ENCODE measurements at places on chromosomes 1 and 21.

DNA sequence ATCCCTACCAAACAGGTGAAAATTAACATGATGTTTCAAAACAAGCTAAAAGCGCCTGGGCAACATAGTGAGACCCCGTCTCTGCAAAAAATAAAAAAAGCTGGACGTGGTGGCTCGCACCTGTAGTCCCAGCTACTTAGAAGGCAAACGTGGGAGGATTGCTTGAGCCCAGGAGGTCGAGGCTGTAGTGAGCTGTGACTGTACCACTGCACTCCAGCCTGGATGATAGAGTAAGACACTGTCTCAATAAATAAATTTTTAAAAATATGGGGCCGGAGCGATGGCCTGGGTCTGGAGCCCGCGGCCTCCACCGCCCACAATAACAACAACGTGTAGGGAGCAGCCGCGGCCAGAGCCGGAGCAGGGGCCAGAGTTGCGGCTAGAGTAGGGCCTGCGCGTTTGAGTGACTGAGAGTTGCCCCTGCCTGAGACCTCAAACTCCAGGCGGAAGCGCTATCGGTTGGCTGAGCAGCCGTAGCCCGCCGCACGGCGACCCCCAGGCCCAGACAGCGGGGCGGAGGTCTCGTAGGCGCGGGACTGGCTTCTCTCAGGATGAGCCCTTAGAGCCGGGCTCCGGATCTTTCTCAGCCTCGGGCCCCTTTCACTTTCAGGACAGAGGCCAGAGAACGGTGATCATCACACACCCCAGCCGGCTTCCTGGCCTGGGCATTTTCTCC lies 41.4 kb downstream of the ZMYM1 start:
- no peak for DNase-seq

DNA sequence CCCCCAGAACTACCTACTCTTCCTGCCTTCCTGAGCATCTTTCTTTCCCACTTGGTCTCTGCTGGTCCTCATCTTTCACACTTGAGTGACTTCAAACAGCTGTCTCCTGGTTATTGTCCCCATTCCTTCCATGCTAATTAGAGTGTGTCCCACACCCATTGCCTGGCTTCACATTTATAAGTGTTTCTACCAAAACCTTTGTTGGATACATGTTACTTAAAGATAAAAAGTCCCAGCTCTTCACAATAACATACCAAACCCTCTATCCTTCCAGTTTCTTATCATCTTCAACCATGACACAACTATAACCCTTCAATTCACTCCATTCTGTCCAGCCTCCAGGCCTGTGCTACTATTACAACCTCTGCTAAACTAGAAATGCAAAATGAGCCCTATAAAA lies 41.0 kb downstream of the VCAM1 start:
- no peak for DNase-seq

- no peak for DNase-seq
Measured at GRCh38 chr1:7620196-7620595, 150.9 kb upstream of the VAMP3 start.

- DNase-seq: no peak
Measured at GRCh38 chr1:30415171-30415940, 308.0 kb downstream of the MATN1 start.

- peak; percentile 49 for DNase-seq
Measured at GRCh38 chr1:39098546-39099250, 72.5 kb downstream of the NDUFS5 start.

DNA sequence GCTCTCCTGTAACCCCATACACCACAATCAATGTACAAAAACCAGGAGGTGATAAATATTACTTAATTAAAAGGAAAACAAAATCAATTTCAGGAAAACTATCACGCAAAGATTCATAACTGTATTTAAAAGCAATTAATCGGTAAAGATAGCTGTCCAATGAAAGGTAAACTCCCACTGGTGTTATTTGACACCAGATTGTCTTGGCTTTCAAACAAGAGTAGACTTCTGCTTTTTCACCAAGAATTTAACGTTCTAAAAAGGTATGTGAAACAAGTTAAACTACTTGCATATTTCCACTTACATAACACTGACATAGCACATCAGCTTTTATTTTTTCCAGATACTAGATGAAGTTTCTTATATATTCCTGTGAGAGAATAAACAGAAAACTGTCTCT lies 3.5 kb downstream of the PLPP3 start:
- DNase-seq: no peak

DNA sequence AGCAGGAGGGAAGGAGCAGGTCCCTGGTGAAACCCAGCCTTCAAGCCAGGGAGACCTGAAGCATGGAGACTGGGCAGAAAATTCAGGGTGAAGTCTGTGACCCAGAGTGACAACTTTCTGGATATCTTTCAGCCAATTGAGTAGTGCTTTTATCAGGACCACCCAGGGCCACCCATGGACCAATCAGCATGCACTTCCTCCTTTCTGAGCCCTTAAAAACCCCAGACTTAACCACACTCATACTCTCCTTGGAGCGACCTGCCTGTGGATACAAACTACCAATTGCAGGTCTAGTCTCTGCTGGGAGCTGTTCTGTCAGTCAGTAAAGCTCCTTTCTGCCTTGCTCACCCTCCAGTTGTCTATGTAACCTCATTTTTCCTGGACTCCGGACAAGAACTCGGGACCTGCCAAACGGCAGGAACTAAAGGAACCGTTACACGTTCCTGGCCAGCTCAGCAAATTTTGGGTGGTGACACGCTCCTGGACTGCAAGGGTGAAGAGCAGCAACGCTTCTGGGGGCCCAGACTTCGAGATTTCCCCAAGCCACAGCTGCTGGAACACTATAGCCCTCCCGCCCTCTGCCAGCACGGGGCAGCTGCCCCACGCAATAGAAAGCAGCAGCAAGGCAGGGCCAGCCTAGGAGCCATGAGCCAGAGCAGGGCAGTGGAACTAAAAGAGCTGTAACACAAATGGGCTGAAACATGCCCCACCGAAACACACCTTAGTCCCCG lies 1183.4 kb downstream of the AMY1C start:
- no peak for DNase-seq

GRCh38 chr1:151386002-151386401 lies 13.4 kb upstream of the PSMB4 start:
- DNase-seq: no peak

- no peak for DNase-seq
Measured at GRCh38 chr1:54991939-54992338, 6.8 kb upstream of the BSND start.

DNA sequence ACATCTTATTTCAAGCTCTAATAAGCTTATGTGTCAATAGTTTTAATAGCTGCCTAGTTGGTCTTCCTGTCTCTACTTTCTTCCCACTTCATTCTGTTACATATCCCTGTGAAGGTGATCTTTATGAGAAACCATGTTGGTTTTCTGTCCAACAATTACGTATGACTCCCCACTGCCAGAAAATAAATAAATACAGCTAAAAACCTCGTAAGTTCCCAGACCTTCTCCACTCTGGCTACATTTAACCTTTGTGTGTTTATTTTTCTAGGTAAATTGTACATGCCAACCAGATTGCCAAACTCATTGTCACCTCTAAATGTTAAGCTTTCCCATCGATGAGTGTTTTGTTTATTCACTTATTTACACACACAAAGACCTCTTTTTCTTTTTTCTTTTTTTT lies 147.2 kb downstream of the CRB1 start:
- DNase-seq: no peak

DNA sequence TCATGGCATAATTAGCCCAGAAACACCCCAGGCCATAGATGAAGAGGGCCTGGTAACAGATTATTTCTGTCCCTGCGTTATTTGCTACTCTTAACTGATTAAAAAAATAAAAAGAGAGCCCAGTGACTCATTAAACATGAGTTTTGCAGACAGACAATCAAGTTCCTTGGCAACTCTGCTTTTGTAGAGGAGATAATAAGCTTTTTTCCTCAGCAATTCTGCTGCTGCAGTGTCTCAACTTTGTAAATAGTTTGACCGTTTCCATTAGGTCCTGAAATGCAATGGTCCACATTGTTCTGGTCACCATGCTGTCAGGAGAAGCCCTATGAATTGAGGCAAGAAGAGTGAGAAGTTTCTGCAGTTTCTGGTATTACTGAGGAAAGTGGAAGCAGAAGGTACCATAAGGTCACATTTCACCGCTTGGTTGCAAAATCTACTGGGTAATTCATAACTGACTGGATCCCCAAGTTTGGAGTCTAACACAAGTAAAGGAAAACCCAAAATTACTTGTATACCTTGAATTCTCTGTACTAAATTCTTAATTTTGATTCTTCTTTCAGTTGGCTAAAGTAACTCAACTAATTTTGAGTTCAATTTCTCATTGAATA lies 139.5 kb downstream of the ZZZ3 start:
- DNase-seq: no peak

- no peak for DNase-seq
Measured at GRCh38 chr1:232667094-232667777, 37.3 kb upstream of the SIPA1L2 start.

GRCh38 chr1:226603022-226603857 lies 54.7 kb downstream of the STUM start:
- peak; percentile 62 for DNase-seq

- no peak for DNase-seq
Measured at GRCh38 chr1:108718927-108719655, 6.4 kb downstream of the FNDC7 start.

- no peak for DNase-seq
Measured at GRCh38 chr21:27562303-27562702, 595.4 kb upstream of the ADAMTS5 start.

DNA sequence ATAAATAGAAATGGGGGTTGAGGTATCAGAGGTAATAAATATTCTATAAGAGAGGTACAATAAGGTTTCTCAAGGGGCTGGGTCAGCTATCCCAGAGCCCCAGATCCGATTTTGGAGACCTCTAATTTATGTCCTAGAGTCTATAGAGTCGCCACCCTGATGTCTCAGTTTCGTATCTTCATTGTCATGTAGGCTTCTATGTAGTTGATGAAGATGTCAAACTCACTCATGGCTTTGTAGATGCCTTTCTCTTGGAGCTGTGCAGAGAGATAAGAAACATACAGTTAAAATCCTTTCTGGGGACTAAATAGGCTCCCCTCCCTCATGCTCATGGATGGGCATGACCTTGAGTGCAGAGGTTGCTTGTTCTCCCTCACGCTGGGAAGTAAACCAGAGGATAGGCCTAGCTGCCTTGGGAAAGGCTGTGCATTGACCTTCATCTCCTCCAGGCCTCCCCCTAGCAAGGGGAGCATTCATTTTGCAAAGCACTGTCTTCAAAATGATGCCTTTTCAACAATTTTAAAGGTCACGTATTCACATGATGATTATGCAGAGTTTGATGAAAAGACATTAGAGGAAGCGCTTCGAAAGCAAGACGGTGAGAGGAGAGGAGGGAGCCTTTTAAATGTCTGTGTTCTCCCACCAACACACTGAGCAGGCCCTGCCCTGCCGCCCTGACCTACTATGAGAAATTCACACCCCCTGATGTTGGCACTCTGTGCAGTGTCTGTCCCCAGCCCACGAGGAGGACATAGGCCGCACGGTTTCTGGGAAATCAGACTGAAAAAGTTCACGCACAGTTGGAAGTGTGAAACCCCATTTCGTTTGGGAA lies 1.9 kb upstream of the IL19 start:
- DNase-seq: no peak

GRCh38 chr1:203137324-203137723 lies 9.8 kb downstream of the ADORA1 start:
- no peak for DNase-seq

GRCh38 chr1:221994274-221994698 lies 252.4 kb upstream of the DUSP10 start:
- no peak for DNase-seq

- DNase-seq: no peak
Measured at GRCh38 chr1:17167041-17167785, 37.7 kb upstream of the PADI1 start.

- DNase-seq: no peak
Measured at GRCh38 chr1:22592919-22593790, 29.9 kb downstream of the EPHA8 start.

Measured in breast epithelium (tissue), 4 donors.